ENCODE measurements at places on chromosomes 12 and 14.

DNA sequence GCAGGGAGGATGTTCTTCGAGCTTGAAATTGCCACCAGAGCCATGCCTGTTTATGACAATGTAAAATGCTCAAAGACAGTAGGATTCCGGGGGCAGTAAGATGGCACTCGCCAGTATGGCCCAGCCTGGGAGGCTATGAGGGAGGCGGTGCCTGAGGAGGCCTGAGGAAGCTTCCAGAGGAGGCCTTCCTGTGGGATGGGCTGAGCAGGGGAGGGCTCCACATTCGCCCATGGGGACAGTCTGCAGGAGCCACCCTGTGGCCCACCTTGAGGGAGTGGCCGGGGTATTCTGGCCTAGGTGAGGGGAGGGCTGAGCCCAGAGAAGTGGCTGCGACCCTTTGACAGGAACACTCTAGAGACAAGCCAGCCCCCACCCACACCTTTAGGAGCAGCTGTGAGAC is 50.7 kb downstream of the IQSEC3 start:
- DNase-seq, result no peak

- no peak for DNase-seq
These were observed 8.6 kb downstream of the DLK1 start for GRCh38 chr14:100735271-100735670.

- DNase-seq, result no peak
These were observed 33.2 kb upstream of the PPP2R5C start for GRCh38 chr14:101728367-101728742.

GRCh38 chr12:50635364-50635763 is 128.5 kb upstream of the ATF1 start:
- no peak for DNase-seq

GRCh38 chr12:110312581-110313360 is 31.7 kb downstream of the ATP2A2 start:
- DNase-seq, result no peak

GRCh38 chr12:15278816-15279658 is 43.3 kb upstream of the PTPRO start:
- no peak for DNase-seq

DNA sequence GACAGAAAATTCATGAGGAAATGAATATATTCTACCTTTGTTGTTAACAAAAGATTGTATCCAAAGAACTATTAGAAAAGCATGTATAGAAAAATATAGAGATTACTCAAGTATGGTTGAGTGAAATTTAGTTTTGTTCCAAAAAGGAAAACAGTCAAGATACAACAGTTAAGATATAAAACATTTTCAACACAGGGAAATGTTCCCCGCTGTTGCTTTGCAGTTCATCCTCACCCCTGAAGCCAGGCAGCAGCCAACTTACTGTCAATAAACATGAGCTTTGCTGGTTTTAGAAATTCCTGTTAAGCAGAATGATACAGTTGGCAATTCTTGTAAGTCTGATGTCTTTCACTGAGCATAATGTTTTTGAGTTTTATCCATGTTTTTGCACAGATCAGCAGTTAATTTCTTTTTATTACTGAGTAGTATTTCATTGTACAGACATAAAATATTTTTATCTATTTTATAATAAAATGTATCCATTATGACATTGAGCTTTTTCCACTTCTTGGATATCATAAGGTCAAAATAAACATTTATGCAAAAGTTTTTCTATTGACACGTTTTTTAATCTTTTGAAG is 1.2 kb upstream of the CLEC2B start:
- no peak for DNase-seq

- DNase-seq, result no peak
These were observed 67.7 kb upstream of the NTF3 start for GRCh38 chr12:5364036-5364770.

GRCh38 chr12:70920251-70920851 is at the start of gene PTPRR:
TSS of gene PTPRR (minus strand) at chr12:70920738. CDS start at chr12:70920390, 348 bp downstream.
- no peak for DNase-seq

DNA sequence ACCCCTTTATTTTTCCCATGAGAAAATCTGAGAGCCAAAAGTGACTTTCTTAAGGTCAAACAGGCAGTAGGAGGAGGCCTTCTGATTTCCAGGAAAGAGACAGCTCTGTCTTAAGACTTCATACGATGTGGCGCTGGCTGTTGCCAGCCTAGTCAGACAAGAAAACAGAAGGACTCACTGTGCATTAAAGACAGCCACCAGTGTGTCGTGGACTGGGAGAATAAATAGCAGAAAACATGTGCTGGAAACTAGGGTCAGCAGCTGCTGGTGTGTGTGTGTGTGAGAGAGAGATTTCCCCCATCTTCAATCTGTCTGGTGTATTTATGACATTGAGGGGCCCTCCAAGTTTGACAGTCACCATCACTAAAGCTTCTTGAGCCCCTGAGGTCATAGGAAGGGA is 708.6 kb upstream of the TMEM132C start:
- no peak for DNase-seq

DNA sequence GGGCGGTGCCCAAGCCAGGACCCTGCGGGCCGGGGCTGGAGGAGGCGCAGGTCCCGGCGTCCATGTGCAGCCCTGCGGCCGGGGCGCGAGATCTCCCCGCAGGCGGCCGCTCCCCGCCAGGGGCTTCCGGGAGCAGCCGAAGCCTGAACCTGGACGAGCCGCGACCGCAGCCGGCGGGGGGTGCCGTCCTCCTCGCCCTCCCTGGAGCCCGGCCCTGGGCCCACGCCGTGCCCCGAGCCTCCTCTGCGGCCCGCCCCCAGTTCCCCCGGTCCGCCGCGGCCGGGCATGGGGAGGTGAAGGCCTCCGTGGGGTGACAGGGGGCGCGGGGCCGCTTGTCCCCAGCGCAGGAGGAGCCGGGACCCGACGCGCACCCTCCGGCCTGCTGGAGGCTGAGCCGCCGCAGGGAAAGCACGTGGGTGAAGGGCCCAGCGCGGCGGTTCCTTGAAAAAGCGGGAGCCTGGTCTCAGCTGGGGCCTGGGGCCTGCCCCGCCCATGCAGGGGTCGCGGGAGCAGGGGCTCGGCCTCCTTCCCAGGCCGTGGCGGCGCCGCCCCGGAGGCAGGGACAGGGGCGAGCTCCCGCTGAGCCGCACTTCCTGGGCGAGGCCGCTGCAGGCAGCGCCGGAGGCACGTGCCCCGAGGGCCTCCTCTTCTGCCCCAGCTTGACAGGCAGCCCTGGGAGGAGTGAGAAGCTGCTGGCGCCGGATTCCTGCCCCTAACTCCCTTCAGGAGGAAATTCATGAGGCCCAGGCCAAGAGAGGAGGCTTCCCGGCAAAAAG is 55.6 kb upstream of the PPP2R5C start:
- DNase-seq, result peak; percentile 58

DNA sequence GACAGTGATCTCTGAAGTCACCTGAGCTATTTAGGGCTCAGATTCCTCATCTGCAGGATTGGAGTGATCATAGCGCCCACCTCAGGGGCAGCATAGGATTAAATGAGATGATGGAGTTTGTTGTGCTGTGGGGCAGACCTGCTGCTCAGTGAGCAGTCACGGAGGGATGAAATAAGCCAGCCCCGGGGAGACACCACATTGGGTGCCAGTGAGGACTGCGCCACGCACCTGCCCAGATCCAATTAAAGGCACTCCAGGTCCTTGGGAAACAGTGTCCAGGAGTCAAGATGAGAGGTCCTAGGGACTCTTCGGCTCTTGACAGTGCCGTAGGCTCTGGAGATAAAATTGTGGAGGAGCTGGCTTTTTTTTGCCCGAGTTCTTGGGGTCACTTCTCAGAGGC is 166.2 kb downstream of the ADGRD1 start:
- DNase-seq, result no peak

DNA sequence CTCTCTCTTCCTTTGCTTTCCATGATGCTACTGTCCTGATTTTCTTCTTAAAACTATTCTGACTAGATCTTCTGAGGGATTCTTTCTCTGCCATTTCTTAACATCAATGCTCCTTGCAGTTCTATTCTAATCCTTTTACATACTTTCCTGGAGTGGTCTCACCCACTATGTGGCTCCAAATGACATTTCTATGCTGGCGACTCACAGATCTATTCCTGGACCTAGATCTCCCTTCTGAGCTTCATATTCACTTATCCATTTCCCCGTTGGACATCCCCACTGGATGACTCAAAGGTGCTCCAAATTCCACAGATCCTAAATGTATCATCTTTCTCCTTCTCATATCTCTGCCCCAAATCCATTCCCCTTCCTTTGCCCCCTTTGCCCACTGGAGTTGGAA is 4.1 kb downstream of the TEP1 start:
- DNase-seq, result no peak

DNA sequence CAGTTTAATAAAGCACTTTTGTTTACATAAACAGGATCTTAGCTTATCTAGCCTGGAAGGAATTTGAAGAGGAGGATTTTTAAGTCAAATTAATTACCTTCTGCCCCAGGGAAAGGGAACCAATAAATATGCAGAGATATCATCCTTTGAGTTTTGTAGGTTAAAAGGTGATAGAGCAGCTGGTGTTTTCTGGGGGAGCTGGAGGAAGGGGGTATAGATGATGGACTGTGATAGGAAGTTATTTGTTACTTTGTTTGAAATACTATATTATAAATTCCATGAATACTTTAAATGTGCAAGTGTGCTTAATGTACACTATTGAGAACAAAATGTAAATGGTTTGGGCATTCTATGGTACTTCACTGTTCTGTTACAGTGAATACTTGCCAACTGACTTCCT is 55.2 kb downstream of the NPAS3 start:
- no peak for DNase-seq

GRCh38 chr14:55129086-55129427 is at the start of gene LGALS3:
TSS of gene LGALS3 (plus strand) at chr14:55129252. CDS start at chr14:55137374, 8,122 bp downstream.
- peak; percentile 28 for DNase-seq

DNA sequence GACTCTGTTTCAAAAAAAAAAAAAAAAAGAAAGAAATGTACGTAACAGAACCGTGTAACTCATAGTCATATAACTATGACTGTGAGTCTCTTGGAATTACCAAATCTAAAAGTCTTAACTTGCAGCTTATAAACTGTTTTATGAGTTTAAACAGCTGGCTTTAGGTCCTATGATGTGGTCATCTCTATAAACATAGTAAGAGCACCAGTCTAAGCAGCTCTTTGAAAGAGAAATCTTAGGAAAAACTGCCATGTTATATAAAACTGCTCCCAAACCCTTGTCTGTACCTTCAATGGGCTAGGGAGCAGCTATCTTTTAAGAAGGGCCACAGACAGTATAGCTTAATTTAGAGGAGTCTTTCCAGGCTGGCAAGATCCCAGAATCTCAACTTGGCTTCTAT is 115.5 kb upstream of the AEBP2 start:
- DNase-seq, result no peak

DNA sequence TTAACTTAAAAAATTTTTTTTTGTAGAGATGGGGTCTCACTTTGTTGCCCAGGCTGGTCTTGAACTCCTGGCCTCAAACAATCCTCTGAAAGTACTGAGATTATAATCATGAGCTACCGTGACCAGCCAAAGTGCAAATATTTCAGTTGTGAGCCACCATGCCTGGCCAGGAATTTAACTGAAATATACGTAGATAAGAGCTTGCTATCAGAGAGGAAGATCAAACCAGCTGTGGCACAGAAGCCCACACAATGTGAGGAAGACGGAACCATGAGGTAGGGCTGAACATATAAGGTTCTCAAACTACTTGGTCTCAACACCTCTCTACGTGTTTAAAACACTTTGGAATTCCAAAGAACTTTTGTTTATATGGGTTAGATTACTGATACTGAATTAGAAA is 29.1 kb downstream of the ATG14 start:
- no peak for DNase-seq

GRCh38 chr14:88630565-88630964 is 67.7 kb downstream of the ZC3H14 start:
- no peak for DNase-seq

GRCh38 chr12:52248541-52249461 is 15.8 kb downstream of the KRT7 start:
- DNase-seq, result no peak

GRCh38 chr14:96405677-96406076 is 13.7 kb downstream of the AK7 start:
- no peak for DNase-seq

DNA sequence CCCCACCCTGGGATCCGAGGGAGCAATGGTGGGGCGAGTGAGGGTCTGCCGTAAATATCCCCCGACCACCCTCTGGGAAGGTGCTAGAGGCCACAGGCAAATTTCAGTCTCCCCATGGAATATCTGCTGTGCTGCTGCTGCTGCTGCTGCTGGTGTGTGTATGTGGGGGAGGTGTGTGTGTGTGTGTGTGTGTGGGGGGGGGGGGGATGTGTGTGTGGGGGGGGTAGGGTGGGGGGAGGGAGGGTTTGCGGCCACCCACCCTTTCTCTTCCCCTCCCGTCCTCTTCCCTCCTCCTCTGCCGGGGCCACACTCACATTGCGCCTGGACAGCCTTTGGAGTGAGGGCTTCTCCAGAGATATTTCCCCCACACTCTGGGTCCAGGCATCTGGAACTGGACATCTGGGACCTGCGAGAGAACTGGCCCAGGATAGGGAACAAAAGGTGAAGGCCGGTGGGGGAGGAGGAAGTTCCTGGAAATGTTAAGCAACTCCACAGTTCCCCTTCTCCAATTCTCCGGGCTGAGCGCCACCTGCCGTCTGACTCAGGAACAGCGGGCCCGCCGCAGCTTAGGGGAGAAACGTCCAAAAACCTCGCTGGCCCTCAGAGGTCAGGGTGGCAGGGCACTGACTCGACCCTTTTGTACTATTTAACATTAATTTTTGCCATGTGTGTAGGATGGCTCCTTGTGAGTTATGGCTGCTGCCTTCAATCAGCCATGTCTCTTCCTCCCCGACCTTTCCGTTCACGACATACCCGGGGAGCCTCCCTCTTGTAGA is at the start of gene C1RL:
TSS of gene C1RL (minus strand) at position 419 of the 776 bp plus-strand sequence. CDS start at position 385, 34 bp downstream.
- peak; percentile 86 for DNase-seq

All from stimulated activated CD4-positive, alpha-beta T cell treated with anti-CD3 and anti-CD28 coated beads, Interleukin-4, amount 100 ng/mL, for 24 hours (primary cell).